ENCODE measurements at places on chromosomes 1 and 21.

DNA sequence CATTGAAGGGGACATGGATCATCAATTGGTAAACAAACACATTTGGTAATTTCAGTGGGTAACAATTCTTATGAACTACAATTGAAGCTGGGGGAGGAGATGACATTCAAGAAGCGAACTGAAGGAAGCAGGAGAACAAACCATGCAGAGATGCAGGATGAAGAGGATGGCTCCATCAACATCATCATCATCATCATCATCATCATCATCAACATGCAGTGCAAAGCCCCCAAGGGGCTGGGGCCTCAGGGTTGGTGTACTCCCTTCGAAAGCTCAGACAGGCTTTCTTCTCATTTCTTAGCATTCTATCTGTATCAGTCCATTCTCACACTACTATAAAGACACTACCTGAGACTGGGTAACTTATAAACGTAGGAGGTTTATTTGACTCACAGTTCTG is 105.8 kb downstream of the DUSP10 start:
- DNase-seq = no peak

DNA sequence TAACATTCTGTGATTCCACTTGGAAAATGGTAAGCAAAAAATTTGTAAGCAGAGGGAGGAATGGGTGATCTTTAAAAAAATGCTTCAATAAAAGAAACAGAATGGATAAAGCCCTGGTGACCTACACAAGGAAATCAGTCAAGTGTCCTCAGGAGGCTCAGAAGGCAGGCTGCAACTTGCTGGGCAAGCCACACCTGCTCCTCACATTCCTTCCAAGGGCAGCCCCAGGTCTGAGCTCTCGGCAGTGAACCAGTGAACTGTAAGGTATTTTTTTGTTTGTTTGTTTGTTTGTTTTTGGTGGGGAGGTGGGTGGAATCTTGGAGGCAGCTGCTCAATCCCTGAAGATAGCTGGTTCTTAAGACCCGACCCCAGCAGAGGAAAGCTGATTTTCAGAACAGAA is 4.4 kb downstream of the TACSTD2 start:
- no peak for DNase-seq

DNA sequence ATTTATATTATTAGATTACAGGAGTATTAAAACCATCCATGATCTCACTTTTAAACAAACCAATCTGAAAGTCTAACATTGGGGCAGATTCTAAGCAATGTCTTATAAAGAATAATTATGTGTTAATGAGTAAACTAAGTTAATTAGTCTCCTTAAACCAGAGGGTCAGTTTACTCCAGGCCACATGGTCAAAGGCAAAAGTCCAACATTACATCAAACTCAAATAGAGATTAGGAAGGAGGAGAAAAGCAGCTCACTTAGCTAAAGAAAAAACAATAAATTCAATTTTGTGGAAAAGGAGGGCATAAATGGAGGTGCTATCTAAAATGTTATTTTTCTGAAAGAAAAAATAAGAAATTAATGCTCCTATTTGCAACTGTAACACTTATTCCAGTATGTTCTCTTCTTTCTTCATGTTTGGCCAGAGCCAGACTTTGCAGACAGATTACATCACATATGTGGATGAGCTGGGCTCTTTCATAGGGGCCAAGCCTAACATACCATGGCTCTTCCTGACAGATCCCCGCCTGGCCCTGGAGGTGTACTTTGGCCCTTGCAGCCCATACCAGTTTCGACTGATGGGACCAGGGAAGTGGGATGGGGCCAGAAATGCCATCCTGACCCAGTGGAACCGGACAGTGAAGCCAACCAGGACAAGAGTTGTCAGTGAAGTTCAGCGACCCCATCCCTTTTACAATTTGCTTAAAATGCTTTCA is 24.3 kb upstream of the FMO2 start:
- no peak for DNase-seq

- no peak for DNase-seq
Observed at GRCh38 chr1:25501235-25502058, 42.0 kb upstream of the LDLRAP1 start.

DNA sequence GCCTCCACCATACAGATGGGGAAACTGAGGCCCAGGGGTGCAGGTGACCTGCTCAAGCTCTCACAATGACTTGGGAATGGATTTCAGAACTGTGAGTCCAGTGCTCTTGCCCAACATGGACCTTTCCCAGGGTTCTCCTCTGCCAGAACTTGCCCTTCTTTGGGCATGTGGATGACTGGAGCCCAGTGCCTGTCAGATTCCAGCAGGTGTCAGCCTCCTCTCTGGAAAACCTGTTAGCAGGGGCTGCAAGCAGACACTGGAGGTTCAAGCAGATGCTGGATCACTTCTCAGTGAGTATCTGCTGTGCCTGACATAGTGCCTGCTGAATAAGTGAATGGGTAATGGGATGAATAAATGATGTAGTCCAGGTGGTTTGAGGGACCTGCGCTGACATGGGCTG is 314.2 kb upstream of the POU3F1 start:
- no peak for DNase-seq

DNA sequence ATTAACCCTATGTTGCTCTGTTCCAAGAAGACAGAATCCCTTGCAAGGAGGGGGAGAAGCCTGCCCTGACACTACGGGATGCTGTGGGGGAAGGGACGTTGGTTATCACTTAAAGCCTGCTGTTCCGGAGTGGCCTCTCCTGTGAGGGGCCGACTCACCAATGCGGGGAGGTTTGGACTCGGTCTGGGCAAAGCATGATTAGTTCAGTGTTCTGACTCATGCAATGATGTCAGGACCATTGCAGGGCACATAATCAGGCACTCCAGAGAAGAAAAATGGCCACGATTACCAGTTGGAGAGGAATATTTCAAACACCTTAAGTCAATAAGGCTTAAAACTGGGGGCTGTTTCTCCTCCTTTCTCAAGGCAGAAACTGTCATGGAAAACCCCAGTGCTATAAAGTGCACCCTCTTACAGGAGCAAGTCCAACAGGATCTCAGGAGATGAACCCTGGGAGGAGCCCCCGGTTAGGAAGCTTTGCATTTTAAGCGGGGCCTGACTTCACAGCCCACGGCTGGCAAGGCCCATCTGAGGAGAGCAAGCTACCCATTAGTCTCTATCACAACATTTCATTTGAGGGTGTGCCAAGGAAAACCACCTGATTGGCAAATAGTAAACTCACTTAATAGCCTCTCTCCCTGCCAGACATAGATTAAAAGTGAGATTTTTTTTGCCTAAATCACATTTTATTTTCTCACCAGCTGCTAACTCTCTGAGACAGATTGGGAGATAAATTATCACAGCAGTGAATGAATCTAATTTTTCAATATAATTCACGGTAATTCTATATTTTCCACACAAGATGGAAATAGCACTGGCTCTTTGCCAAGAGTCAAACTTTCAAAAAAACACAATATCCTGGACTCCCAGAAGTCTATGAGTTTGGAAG is 202.5 kb downstream of the C1orf94 start:
- no peak for DNase-seq

Measured in stimulated activated CD4-positive, alpha-beta T cell treated with anti-CD3 and anti-CD28 coated beads, Interleukin-1b, Interleukin-23, amount 100 ng/mL, for 4 hours (primary cell).